NCI-H187 treated with DMSO at 0.1 percent for 48 hours (cell line): ENCODE measurements at places on chromosomes 2 and 18.

GRCh38 chr2:24816404-24816803 lies 23.2 kb downstream of the CENPO start:
- no peak for DNase-seq

- DNase-seq, result no peak
Measured at GRCh38 chr18:64405161-64405560, 256.3 kb upstream of the LINC00305 start.

DNA sequence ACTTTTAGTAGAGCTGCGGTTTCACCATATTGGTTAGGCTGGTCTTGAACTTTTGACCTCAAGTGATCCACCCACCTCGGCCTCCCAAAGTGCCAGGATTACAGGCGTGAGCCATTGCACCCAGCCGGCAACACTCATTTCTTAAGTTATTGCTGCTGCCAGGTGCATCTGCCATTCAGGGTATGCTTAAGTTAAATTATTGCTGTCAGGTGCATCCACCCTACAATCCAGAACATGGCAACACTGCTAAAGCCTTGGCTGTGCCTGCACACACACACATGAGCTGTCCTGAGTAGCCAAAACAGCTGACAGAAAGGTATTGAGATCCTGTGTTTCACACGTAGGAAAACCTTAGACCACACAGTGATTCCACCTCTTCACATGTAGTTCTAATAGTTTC lies 148.2 kb downstream of the FAM161A start:
- peak; percentile 66 for DNase-seq

DNA sequence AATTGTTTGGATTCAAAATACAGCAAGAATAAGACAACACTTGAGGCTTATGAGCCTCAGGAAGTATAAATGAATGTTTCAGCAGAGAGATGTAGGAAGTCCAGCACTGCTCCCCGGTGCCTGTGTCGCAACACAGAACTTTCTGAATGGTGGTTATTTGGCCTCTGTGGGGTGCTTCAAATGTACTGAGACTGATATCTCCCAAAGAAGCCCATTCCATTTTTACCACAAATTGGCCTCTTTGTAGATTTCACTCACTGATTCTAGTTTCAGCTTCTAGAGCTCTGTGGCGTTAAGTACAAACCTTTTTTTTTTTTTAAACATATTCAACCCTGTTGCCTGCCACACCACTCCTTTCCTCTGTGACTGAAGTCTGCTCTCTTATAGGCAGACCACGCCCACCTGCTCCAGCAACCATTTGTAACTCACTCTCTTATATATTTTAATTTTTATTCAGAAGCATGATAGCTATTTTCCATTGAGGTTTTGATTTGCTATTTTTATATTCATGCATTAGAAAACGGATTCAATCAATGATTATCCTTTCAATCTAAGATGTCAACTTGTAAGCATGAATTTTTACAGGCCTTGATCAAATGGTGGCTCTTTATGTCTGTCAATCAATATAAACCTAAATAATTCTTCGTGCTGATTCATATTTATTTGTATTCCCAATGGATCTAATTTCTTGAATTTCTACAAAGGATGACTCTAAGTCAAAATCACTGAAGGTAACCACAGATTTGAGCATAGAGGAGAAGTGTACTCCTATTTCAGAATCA lies 277.1 kb upstream of the CCDC68 start:
- no peak for DNase-seq

DNA sequence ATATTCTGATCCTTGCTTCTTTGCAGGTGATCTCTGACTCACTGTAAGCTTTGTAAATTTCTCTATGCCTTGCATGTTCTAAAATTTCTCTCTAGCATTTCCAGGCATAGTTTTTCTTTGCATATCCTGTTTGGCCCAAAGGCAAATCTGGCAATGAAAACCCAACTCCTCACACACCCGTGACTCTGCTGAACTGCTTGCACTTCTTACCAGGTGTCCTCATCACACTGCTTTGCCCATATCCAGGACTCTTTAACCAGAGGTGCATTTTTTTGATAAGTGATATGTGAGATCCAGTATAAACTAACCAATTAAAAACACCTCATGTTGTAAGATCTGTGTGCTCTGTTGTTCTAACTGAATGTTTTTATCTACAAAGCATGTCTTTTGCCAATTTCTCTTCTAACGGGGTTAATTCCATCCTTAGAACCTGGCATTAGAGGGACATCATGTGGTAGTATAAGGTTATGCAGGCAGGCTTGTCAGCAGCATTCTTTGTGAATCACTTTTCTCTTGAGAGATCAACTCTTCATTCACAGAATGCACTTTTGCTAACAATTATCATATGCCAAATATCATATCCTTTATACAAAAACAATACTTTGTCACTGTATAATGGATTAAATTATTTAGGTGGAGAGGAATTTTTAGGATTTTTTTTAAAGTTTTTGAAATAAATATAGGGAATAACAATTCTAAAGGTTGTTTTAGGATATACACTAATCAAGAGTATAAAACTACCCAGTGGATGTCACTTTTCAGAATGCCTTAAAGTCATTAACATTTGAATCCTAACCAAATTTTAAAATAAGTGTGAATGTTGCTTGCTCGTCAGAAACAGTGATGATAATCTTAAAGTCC lies 20.8 kb upstream of the TMX3 start:
- no peak for DNase-seq

- no peak for DNase-seq
Measured at GRCh38 chr18:33184175-33184574, 256.3 kb downstream of the CCDC178 start.

- DNase-seq, result no peak
Measured at GRCh38 chr2:8600456-8600855, 81.4 kb upstream of the ID2 start.

DNA sequence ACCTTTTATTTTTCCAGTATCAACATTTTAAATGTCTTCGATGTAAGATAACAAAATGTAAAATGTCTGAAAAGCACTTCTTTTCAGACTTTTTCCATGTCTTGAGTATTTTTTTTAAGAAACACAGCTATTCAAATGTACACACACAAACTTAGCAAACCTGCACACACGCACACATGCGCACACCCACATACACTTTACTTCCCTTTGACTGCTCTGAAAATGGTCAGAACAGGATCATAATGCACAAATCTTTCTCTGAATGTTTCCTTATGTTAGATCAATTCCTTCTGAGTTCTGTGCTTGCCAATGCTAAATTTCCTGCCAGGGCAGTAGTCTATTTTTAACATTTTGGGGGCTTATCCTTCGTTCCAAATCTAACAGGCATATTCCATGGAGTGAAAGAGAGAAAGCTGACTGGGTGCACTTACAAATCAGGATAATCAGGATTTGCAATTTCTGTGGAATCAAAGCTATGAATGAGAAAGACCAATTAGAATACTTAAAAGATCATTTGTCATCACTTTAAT lies 136.3 kb downstream of the ZEB2 start:
- no peak for DNase-seq
